ENCODE measurements at places on chromosomes 2 and 18.

- H3K4me1 ChIP-seq, result peaks cover 95% of the 10 kb centered on the region
- H3K4me3 ChIP-seq, result peak overlapping the region; percentile 83
These were observed 36.5 kb upstream of the CYTIP start for GRCh38 chr2:157480182-157480961.

- no peak overlapping the region for H3K4me3 ChIP-seq
- peaks cover 9% of the 10 kb centered on the region for H3K36me3 ChIP-seq
- no peaks in the 10 kb centered on the region for H3K27me3 ChIP-seq
- no peak overlapping the region for H3K27ac ChIP-seq
- H3K4me1 ChIP-seq, result peaks cover under 1% of the 10 kb centered on the region
These were observed 8.9 kb downstream of the KRTCAP3 start for GRCh38 chr2:27451095-27451494.

DNA sequence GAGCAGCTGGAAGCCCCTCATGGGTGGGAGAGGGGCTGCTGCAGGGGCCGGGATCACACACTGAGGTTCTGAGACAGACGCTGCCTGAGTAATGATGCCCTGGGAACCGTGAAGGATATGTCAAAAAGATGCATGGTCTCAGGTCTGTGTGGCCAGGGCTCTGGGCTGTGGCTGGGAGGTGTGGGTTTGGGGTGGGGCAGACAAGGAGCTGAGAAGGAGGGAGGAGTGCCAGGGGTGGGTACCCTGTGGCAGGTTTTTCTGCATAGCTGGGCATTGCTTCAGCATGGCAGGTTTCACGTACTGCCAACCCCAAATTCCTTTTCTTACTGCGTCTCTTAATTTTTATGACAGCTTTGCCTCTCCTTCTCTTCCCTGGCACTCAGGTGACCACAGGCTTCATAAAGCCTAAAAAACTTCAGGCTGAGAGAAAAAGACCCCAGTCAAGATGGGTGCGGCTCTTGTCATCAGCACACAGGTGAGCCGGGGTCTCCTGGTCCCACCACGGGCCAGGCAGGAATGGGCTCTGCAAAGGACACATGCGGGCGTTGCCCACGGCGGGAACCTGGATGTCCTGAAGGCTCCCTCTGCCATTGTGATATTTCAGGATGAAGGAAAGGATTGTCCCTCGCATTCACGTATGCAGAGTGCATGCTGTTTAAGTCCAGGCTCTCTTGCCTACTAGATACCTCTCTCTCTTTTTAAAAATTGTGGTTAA, 18.0 kb downstream of the MALL start:
- H3K27me3 ChIP-seq, result peaks cover 11% of the 10 kb centered on the region
- no peak overlapping the region for H3K27ac ChIP-seq
- H3K4me1 ChIP-seq, result peaks cover 14% of the 10 kb centered on the region
- DNase-seq, result no peak

- H3K36me3 ChIP-seq, result no peaks in the 10 kb centered on the region
- peak overlapping the region; percentile 52 for H3K4me3 ChIP-seq
- peaks cover 35% of the 10 kb centered on the region for H3K4me1 ChIP-seq
These were observed 205.0 kb upstream of the SMAD2 start for GRCh38 chr18:48135436-48135966.

DNA sequence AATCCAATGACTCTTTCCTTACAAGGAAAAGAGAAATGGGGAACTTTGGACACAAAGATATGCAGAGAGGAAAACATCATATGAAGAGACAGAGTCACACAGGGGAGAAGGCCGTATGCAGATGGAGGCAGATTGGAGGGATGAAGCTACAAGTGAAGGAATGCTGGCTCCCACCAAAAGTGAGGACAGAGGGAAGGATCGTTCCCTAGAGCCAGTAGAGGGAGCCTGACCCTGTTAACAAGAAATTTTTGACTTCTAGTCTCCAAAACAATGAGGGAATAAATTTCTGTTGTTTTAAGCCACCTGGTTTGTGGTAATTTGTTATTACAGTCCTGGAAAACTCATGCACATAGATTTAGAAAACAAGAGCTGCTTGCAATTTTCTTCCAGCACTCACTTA, 169.3 kb downstream of the PMAIP1 start:
- no peak for DNase-seq
- no peaks in the 10 kb centered on the region for H3K27me3 ChIP-seq
- no peak overlapping the region for H3K4me3 ChIP-seq
- H3K36me3 ChIP-seq, result no peaks in the 10 kb centered on the region
- no peak overlapping the region for H3K27ac ChIP-seq

- H3K27me3 ChIP-seq, result peaks cover 17% of the 10 kb centered on the region
- no peak for DNase-seq
- no peaks in the 10 kb centered on the region for H3K36me3 ChIP-seq
- no peak overlapping the region for H3K4me3 ChIP-seq
These were observed 91.9 kb downstream of the MRPS9 start for GRCh38 chr2:105129722-105130232.

Data from activated T-helper 1 cell treated with anti-CD3 and anti-CD28 coated beads, Interleukin-12 subunit alpha, Interleukin-12 subunit beta, Interleukin-2, Interleukin-4 antibody, amounts not matched to agents 30 ng/mL and 10 ng/mL and 1 ng/mL, durations not matched to agents 14 hours and 24 hours and 36 hours (primary cell).